ENCODE measurements at places on chromosomes 11 and 22.

DNA sequence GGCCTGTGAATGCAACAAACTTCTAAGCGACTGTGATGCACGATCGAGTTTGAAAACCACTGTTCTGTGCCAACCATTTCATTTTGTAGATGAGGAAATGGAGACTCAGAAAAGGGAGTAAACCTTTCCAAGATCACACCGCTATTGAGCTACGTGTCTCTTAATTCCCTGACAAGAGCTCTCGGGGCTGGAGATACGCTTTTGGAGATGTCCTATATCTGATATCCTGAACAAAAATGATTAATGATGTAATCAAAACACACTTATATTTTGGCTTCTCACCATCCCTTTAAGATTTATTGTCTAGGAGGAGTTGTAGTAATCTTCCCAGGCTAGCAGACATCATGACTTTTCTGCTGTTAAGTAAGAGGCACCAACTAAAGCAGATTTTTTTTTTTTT, 1.7 kb upstream of the PARVA start:
- DNase-seq = no peak

- no peak for DNase-seq
Observed at GRCh38 chr11:74072286-74072685, 63.4 kb upstream of the UCP3 start.

- DNase-seq = no peak
Observed at GRCh38 chr11:78217650-78218541, 29.2 kb downstream of the USP35 start.

DNA sequence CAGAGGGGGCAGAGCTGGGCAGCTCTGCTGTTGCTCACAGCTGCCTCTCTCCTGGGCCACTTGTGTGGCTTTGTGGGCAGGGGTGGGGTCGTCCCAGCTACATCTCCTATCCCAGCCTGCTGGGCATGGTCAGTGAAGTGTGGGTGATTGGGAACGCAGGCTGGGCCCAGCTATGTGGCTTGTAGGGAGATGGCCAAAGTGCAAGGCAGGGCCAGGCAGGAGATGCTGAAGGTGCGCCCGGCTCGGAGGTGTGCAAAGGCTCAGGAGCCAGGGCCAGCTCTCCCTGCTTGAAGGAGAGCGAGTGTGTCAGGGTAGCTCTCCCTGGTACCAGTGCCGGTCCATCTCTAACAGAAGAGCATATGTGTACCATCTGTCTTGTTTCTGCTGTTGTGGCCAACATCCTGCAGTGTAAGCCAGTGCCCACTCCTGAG, 8.4 kb upstream of the RANBP1 start:
- no peak for DNase-seq

DNA sequence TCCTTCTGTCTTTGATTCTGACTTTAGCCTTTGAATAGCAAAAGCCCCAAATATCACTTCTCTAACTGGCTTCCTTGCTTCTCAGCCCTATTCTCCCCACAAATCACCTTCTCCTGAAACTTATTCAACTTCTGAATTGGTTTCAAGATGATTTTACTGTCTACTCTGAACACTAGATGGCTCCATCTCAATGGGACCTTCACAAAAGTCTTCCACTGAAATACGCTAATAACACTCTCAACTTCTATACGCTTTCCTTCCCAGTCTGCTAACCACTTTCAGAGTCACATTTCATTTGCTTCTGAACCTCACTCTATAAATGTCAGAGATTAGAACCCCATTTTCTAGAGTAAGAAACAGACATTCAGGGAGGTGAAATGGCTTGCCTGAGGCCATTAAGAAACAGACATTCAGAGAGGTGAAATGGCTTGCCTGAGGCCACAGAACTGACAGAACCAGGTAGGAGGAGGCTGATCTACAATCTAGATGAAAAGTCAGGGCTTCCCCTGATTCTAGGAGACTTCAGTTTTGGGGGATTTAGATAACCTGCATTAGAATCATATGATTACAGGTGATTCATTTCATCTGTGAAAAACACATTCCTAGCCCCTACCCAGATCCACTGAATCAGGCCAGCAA, 20.6 kb downstream of the MORC2 start:
- DNase-seq = no peak

DNA sequence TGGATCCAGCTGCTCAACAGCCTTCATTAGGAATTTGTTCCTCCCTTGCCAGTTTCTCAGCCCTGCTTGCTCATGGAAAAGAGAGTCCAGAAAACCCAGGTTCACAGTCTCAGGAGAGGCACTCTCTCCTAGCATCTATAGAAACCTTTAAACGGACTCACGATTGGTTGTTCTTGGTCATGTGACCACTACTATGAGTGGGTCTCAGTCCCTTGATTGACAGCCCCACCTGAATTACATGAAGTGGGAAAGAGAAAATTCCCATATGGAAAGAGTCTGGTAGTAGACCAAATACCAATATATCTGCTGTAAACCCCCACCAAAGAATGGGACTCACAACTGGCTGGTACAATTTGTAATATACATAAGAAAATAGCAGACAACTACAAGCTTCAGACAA, 54.4 kb downstream of the COMMD9 start:
- no peak for DNase-seq

DNA sequence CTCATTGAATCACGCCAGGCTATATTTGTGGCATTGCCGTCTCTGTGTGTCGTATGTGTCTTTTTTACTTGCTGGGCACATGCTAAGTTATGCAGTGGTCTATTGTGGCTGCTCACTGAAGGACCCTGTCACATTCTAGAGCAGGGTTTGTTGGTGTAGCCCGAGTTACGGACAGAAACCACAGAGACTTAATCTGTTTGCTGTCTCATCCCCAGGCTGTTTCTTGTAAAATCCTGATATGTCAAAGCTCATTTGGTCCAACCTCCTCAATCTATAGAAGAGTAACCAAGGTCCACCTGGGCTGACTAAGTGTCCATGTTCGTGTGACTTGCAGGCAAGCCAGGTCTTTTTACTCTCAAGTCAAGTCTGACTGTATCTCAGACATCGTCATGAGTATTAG, 5.0 kb downstream of the DPF2 start:
- no peak for DNase-seq

DNA sequence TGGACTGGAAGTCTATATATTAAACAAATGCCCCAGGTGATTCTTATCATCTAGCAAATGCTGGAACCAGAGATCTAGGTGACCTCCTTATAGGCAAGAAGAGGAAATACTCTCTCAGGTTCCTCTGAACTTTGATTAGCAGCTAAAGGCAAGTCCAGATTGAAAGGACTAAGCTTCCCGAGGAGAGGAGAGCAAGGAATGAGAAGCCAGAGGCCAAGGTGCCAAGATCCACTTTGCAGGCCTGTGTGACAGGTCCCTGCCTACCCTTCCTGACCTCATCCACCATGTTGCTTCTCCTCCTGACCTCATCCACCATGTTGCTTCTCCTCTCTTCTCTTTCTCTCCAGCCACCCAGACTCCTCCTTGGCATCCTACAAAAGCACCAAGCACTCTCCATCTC, 173.2 kb downstream of the LARGE1 start:
- DNase-seq = no peak

- DNase-seq = no peak
Observed at GRCh38 chr22:40542821-40543540, 93.5 kb downstream of the MRTFA start.

- DNase-seq = no peak
Observed at GRCh38 chr11:45093761-45094455, 52.5 kb upstream of the PRDM11 start.

GRCh38 chr11:12205330-12205729, 94.9 kb downstream of the MICAL2 start:
- no peak for DNase-seq

- DNase-seq = no peak
Observed at GRCh38 chr22:19480789-19481188, 1.1 kb downstream of the CDC45 start.

- DNase-seq = no peak
Observed at GRCh38 chr11:92827132-92827531, 142.3 kb upstream of the MTNR1B start.

- DNase-seq = no peak
Observed at GRCh38 chr11:102561636-102562035, 31.1 kb upstream of the MMP7 start.

DNA sequence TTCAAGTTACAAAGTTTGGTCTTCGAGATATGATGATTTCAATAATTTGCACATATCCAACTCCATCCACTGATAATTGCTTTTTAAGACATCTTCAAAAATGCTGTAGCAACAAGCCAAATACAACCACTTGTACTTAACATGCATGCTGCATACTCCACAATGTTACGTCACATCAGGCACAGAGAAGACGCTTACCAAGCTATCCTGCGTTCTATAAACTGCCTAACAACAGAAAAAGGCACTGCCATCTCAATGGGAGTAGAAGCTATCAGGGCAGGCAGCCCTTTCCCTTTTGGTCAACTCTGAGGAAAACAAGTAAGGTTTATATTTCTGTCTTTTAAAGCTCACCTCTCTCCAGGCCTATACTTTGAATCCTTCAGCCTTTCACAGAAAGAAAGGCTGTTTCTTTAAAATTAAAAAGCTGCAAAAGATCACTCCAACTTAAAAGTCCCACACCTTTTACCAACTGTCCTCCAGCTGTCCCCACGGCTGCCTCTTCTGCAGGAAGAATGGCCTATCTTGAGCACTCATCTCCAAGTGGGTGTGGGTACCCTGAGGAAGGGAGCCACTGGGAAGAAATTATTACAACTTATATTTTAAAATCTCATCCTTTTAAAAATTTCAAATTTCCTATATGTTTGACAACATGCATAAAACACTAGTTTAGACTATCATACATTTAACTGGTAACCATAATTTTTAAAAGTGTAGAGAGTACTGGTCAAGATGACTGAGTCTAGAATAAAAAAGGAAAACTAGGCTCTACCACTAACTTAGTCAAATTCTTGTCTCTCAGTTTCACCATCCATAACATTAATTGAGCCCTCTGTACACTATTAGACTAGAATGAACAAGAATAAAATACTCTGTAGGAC, 14.5 kb downstream of the PHF21A start:
- no peak for DNase-seq

GRCh38 chr22:23675502-23676415, 15.1 kb upstream of the RGL4 start:
- no peak for DNase-seq

DNA sequence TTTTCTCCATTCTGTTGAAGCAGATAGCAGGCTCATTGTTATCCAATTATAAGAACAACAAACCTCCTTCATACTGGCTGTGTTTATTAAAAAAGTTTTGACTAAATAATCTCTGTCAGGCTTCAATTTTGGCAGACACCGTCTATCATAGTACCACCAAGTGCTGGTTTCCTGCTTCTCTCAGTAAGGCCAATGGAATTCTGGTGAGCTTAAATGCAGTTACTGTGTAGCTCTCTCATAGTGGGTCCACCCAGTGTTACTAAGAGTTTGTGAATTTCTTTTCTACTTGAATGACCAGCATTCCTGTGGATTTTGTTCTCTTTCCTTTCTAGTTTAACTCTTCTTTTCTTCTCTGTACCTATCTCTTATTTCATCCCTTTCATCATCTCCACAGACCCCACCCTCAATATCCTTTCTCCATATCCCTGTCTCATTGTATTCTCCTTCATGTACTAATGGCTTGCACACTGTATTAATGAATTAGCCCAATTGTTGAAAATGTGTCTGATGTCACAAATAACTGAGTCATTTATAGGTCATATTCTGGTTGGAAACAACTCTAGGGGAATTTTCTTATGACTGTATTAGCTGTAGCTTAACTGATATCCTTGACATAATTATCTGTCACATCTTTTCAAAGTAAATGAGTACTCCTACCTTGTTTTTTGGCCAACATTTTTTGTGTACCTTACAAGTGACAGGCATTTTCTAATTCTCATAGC, 372.1 kb downstream of the FAT3 start:
- DNase-seq = no peak

GRCh38 chr11:1571760-1572196, 293 bp downstream of the DUSP8 start:
- DNase-seq = no peak

- DNase-seq = no peak
Observed at GRCh38 chr22:20533879-20534265, 26.5 kb downstream of the MED15 start.

DNA sequence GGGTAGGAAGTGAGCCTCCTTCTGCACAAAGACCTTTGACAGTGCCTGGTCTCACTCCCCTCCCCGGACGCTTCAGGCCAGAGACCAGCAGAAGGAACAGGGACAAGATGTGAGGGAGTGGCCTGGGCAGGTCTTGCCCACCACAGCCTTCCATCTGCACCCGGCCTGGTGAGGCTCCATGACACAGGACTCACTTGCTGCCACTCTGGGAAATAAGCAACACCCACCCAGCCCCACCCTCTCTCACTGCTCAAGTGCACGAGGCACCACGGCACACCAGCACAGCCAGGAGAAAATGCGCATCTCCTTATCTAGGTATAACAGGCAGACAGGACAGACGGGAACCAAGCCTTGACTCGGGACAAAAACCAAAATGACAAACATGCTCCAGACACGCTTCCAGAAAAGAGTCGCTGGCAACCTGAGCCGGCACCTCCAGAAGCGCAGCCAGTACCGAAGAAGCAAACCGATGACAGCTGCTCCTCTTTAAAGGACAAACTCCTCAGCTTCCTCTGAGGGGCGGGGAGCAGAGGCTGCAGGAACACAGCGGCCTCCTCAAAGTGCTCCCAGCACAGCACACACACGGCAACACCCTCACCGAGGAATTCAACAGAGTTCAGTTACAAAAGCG, 41.7 kb downstream of the BRD1 start:
- DNase-seq = no peak

DNA sequence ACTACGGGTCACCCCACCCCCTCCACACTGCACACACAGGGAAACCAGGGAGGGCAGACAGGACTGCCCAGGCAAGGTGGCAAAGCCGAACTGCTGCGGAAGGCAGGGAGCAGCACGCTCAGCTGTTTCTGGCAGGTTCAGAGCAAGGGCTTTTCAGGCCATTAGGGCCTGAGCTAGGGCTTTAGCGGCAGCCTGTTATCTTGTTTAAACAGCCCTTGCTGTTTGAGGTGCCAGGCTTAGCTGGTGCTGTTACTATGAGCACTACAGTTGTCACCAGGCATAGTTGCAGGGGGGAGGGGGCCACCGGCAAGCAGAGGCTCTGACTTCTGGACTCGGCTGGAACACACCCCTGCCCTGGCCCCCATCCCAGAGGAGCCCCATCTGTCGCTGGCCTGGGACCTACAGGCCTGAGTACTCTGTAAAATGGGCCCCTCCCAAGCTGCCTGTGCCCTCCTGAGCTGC, 34.9 kb downstream of the RSPH14 start:
- DNase-seq = no peak

DNA sequence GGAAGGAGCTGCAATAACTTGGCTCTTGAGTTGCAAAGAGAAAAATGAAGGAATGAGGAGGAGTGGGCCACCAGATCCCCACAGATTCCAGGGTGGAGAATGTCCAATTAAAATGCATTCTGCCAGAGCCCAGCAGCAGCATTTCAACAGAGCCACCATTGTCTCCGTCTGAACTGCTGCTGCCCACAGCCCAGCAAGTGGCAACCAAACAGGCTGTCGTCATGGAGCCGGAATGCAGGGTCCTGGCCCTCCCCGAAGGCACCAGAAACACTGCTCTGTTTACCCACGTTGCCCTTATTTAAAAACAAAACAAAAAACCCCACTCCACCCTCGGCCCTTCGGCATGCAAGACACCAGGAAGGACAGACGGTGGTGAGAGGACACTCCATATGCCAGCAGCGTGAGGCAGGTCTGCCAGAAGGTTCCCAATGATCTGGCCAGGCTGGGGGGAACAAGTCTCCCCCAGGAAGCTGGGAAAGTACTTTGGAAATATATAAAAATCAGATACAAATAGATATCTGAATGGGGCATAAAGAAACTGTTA, 32.5 kb downstream of the PLEKHA7 start:
- no peak for DNase-seq

GRCh38 chr22:42459287-42460063, 27.3 kb upstream of the NFAM1 start:
- no peak for DNase-seq
